Motor neuron (in vitro differentiated cells): ENCODE measurements at places on chromosomes 4 and X. TPM values are rescaled to one million over a fixed set of nuclear protein-coding genes. Genes with fewer than 3 reads are reported as not detected.

INPP4B gene
- total RNA-seq = 14.5 and 15.6 TPM in 2 replicates

XK gene
- total RNA-seq = 0.36 and 0.38 TPM in 2 replicates

NAT8L gene
- 7.1 and 7.8 TPM in 2 replicates for total RNA-seq

DNA sequence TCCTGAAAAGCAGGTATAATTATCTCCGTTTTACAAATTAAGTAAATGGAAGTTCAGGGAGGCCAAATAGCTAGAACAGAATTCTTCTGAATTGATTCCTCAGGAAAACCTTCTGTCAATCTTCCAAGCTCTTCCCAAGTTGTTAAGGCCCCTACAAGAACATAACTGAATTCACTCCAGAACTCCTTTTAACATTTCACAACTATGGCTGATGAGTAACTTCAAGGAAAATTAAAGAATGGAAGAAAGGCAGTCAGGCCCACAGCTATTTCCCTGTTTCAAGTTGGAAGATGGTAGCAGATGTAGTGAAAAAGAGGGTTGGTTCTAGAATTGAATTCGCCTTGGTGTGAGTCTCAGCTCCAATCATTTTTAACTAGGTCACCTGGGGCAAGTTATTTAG, 15.9 kb downstream of the SETD7 start:
- ATAC-seq = no peak

DNA sequence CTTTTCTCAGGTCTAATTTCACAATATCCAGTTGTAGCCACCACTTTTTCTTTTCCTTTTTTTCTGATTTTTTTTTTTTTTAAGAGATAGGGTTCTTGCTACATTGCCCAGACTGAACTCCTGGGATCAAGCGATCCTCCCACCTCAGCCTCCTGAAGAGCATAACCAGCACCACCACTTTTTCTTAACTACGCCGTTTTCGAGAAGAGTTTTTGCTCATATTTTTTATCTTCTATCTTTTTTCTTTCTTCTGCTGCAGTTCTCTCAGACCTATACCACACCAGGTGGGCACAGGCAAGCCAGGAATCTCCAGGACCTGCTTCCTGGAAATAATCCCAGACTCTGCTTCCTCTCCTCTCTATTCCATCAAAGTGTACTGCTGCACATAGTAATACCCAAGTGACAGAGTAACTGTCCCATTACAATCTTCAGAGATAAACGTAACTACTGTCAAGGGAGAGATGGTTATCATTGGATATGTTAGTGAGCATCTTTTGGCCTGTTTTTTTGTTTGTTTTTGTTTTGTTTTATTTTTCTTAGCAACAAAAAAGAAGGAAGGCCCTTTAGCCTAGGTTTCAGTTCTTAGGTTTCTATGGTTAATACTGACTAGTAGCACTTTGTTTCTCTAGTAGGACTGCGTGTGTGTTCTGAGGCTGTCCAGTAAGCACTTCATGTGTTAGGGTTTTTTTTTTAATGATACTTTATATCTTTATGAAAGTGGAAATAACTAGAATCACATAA, 59.2 kb upstream of the TXK start:
- no peak for ATAC-seq

- ATAC-seq = no peak
These were observed 19.8 kb downstream of the SNX25 start for GRCh38 chr4:185229021-185229818.

GRCh38 chr4:59537246-59537886, 1662.8 kb upstream of the ADGRL3 start:
- no peak for ATAC-seq

DNA sequence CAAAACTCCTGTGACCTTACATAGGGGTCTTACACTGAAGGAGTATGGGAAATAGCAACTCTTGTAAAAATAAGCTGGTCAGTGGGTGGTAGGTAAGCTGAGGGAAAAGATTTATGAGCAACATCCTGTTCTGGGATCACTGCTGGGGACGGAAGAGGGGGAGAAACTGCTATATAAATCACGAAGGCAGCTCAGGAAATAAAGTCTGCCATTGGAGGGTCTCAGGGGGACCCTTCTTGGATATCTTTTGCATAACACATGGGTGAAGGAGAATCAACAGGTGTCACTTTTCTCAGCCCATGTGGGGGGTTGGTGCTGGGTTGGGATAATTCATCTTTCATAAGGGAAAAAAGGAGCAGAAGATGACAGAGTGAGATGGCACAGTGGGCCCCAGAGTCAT, 33.7 kb downstream of the AFF1 start:
- no peak for ATAC-seq

GRCh38 chrX:97234471-97235081, 350.9 kb downstream of the RPA4 start:
- ATAC-seq = no peak

- ATAC-seq = no peak
These were observed 159.3 kb upstream of the VCX3A start for GRCh38 chrX:6694221-6694620.

- no peak for ATAC-seq
These were observed 264.9 kb downstream of the RAPGEF2 start for GRCh38 chr4:159367781-159368080.

GRCh38 chr4:38800366-38800765, 4.2 kb downstream of the TLR1 start:
- no peak for ATAC-seq

GRCh38 chrX:11629593-11630211, 36.0 kb downstream of the ARHGAP6 start:
- ATAC-seq = peak; percentile 95
